ENCODE measurements at places on chromosomes 5 and 9.

DNA sequence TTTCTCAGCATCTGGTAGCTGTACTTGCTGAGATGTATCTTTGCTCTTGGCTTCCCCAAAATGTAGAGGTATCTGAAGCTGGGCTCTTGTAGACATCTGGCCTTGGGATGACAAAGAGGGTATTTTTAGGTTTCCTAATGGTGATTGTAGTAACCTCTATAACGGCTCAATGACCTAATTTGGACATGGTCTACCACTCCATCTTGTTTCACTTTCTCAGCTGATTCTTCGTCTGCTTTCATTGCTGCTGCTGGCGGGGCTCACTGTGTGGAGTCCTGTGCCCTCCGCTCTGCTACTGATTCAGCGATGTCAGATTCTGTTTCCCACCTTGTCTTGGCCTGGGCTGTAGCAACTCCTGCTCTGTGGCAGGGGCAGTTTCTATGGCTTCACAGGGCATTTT is 12.7 kb upstream of the MARCHF11 start:
- DNase-seq = no peak

- no peak for DNase-seq
These were observed 50.8 kb downstream of the HMGCR start for GRCh38 chr5:75387806-75388205.

GRCh38 chr5:84237126-84237525 is 147.6 kb downstream of the EDIL3 start:
- DNase-seq = no peak

DNA sequence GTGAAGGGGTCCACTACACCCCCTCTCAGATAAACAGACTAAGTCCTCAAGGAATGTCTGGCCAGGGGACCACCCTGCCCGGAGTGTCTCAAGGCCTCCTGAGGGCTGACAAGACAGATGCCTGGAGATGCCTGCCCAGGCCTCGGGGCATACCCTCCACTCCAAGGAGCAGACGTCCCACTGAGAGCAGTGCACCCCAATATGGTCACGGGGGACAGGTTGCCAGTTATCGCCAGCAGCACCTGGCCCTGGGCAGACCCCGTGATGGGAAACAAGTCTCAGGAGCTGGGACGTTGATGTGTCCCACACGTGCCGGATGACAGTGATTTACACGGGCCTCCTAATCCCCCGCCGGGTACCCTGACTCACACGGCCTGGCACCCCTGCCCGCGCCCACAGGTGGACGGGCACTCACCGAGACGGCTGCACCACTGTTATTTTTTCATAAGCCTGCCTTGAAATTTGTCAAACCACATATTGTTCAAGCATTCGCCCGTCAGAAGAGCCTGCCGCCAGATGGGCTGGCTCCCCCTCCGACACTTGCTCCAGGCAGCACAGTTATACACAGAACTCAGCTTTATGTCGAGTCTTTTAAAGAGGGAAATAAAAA is 43.9 kb downstream of the BARX1 start:
- no peak for DNase-seq

- DNase-seq = no peak
These were observed 203.7 kb downstream of the NXNL2 start for GRCh38 chr9:88738709-88739108.

DNA sequence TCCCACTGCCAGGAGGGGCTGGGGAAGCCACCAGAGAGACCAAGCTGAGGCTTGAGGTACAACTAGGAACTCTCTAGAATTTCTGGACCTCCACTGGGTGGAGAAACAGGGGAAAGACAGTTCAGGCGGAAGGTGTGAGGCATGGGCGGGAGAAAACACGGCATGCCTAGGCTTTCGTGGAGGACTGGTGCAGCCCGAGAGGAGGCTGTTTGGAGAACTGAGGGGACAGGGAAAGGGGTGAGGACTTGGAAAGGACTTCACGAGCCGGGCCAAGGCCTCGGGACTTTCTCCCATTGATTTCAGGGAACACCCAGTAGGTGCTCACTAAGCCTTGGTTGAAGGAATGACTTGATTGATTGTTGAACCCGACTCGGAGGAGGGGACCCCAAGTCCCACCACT is 9.5 kb upstream of the ADGRD2 start:
- DNase-seq = no peak

- DNase-seq = no peak
These were observed 25.2 kb downstream of the PIK3R1 start for GRCh38 chr5:68240771-68241170.

DNA sequence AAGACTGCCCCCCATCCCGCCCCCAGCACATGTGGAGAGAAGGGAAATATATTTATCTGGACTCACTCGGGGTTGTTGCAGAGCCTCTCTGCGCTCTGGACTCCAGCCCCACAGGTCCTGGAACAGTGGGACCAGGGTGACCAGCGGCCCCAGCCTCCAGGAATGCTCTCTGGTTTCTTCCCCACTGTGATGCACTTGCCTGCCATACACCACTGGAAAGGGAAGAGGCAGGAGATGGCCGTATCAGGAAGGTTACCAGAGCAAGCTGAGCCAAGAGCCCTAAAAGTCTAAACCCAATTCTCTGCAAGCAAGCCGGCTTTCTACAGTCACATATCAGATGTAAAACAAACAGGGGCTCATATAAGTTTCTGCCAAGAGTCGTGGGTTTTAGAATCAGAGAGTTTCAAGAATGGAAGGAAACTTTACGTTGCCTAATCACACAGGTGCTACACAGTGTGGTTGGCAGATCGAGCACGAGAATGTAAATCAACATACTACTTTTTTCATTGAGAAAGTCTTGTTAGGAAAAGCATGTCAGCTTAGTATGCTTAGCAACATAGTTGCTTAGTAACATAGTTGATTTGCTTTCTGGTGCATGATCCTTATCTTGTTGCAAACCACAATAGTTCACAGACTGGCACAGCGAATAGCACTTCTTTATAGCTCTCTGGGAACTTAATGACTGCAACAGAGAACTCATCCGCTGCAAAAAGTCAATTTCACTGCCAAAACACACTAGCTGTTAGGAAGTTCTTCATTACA is 201.2 kb downstream of the TARS1 start:
- DNase-seq = no peak

DNA sequence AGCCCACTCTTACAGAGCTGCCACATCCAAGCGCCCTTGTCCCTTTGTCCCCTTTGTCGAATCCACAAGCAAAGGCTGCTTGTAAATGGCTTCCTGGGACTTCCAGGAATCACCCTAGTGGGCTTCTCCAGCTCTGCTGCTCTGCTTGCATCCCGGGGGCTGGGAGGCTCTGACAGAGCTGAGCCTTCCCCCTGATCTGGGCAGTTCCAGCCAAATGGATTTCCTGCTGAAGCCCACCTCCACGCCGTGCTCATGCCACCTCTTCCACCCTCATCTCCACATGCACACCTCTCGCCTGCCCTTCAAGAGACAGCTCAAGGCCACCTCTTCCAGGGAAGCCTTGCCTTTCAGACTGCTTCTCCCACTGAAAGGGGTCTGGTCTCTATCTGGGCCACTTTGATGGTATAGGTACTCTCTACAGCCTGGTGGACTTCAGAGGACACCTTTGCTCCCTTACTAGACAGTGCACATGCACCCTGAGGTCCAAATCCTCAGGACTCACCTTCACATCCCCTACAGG is 106.2 kb downstream of the LHFPL2 start:
- DNase-seq = no peak

DNA sequence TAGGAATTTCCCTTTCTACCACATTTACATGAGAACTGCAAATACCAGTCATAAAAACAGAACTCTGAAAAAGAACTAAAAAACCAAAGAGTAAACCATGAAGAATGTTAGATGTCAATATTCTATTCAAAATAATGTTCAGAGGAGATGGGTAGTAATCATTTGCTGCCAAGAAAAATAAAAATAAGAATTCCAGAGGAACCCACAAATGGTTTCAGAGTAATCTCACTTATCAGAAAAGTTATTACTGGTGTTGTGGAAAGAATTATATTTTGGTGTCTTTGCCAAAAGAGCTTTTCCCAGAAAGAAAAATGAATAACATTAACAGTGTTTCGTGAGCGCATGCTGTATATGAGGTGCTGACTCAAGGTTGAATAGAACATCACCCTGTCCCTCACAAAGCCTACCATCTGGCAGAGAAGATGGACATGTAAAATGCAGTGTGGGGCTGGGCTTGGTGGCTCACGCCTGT is 35.6 kb downstream of the GPR21 start:
- no peak for DNase-seq

Data from NCI-H146 (cell line).